ENCODE measurements at places on chromosomes 7 and 10.

- no peak for DNase-seq
Measured at GRCh38 chr7:32501522-32501921, 6.2 kb downstream of the AVL9 start.

DNA sequence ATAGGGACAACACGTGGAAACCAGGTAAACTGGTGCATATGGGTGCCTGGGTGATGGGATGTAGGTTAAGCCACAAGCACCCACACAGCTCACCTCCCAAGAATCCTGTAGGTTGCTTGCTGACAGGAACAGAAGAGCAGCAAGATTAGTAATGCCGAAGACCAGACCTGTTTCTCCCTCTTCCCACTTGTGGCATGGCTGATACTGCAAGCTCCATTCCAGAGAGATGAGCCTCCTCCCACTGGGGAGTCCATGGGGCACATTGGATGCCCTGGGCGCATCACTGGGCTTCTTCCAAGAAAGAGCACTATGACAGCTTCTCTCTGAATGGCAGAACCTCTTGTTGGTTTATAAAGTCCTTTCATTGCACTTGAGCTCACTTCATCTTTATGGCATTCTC is 44.4 kb upstream of the LOXL4 start:
- DNase-seq: no peak

GRCh38 chr10:127874671-127875448 is 17.9 kb downstream of the CLRN3 start:
- no peak for DNase-seq

GRCh38 chr7:66609176-66609575 is 19.5 kb upstream of the KCTD7 start:
- DNase-seq: no peak
